ENCODE measurements at places on chromosomes 16 and 17.

GRCh38 chr16:10693889-10694288, 841 bp downstream of the TEKT5 start:
- DNase-seq, result no peak

DNA sequence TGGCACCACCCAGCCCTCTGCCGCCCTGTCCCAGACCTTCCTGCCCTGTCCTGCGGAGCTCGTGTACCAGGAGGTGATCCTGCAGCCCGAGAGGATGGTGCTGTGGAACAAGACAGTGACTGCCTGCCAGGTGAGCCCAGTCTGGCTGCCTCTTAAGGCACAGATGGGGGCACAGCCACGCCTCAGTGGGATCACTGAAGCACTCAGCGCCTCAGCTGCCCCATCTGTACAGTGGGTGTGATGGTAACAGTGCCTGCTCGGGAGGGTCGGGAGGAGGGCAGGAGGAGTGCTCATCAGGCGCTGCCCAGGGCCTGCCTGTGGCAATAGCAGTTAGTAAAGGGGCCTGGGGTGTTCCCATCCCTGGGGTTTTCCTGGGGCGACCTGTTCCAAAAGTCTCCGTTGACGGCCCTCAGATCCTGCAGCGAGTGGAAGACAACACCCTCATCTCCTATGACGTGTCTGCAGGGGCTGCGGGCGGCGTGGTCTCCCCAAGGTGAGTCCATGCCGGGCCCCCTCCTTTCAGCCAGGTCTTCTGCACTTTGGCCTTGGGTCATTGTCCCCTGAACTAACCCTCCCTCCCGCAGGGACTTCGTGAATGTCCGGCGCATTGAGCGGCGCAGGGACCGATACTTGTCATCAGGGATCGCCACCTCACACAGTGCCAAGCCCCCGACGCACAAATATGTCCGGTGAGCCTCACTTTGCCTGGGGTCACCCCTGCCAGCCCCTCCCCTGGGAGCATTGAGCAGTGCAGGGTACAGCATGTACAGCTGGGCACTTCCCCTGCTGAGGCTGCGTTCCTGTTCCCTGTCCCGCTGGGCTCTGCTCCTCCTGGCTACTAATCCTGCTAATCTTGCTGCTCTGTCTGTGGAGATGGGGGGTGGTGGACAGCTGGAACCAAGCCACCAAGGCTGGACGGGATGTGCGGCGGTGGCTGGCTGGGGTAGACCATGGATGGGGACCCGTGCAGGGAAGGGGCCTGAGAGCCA, 4.5 kb upstream of the TCAP start:
- no peak for DNase-seq

- DNase-seq, result no peak
Measured at GRCh38 chr17:7047566-7047965, 3.7 kb upstream of the SLC16A11 start.

DNA sequence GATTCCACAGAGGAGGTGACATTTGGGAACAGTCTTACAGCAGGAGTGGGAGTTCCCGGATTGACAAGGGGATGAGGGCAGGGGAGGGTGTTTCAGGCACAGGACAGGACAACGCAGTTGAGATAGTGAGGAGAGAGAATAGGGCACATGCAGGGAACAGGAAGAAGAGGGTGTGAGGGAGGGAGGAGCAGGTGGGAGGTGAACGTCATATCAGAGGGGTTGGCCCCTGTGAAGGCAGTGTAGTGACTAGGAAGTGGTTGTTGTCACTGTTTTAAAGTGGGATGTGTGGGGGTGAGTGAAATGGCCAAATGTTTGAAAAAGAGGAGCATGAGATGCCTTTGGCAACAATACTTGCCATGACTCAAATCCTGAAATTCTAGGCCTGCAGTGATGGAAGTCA, 12.2 kb downstream of the PRKCB start:
- no peak for DNase-seq

DNA sequence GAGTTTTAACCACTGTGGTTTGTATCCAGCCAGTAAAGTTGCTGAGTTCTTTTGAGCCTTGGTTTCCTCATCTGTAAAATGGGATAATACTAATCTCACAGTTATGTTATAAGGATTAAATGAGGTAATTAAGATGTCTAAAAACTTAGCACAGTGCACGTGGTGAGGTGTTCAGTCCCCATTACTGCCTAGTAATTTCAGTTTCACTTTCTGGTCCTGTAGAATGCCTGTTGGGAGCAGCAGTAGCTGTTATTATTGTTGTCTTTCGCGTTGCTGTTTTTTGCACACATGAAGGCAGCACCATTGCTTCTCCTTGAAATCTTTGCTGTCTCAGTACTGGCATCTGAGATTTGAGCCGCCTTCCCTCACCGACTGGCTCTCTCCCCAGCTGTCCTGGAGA, 182.4 kb downstream of the DNAH9 start:
- DNase-seq, result no peak

DNA sequence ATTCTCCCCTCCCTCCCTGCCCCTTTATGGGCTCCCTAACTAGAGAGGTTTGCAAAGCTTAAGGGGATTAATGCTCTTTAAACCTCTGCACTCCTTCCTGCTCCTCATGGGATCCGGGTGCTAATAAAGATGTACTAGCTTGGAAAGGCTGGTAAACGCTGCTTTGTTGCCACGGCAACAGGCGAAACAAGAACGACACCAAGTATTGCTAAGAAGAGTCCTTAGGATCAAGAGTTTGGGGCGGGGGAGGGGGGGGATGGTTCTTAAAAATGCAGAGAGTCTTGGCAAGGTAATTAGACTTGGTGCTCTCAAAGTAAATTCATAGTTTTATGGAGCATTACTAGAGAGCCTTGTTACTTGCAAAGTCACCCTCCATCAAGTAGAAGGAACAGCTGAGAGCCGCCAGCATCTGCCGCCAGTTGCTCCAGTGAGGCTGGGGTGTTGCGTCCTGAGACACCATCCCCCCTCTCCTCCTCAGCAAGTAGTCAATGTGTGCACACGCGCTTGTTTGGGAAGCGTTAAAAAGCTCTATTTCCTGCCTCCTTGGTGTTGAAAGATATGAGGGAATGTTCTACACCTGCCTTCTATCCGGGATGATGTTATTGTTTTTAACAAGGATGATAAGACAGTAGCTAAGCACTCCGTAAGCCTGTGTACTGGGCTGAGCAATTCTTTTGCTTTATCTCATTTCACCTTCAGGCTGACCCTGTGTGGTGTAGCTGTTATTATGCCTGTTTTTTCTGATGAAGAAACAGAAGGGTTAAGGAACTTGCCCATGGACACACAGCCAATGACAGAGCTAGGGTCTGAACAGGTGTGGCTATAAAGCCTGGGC, 190.9 kb downstream of the CCDC182 start:
- no peak for DNase-seq

DNA sequence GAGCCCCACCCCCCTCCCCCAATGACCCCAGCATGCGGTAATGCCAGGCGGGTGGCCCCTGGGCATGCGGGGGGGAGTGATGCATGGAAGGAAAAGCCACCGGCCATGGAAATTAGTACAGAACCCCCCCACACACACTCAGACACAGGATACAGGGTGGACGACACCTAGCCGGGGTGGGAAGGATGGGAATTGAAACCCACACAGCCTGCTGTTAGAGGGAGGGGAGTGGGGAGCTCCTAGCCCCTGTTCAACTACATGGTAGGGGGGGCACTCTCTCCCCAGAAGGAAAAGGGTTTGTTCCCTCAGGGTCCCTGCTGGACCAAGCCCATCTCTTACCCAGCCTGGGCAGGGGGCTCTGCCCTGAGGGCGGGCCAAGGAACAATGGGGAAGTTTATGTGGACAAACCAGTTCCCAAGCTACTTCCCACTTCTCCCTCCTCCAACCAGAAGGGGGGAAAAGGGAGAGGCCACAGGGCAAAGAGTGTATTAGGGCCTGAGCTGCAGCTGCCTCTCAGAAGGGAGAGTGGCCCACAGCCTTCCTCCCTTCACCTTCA, 5.2 kb downstream of the TMUB2 start:
- DNase-seq, result no peak

DNA sequence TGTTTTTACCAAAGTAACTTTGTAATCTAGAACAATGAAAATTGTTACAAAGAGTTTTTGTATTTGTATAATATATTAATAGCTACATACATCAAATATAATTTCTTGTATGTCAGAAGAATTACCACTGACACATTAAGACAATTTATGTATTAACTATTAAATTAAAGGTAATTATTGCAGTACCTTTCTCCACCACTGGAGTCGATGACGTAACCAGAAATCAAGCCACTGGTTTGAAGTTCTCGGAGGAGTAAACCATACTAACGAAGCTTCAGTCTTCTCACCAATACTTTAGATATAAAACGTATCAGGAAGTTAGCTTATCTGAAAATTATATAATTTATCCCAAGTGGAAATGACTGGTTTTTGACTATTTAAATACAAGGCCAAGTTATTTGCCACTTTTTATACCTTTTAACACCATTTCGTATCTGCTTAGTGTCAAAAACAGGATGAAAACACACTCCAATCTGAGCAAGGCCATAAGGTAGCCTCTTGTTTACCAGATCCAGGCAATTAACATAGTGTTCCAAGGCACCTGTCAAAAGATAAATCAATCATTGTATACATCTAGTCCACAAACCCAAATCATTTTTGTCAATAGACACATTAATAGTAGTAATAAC, 4.3 kb downstream of the POLG2 start:
- no peak for DNase-seq

DNA sequence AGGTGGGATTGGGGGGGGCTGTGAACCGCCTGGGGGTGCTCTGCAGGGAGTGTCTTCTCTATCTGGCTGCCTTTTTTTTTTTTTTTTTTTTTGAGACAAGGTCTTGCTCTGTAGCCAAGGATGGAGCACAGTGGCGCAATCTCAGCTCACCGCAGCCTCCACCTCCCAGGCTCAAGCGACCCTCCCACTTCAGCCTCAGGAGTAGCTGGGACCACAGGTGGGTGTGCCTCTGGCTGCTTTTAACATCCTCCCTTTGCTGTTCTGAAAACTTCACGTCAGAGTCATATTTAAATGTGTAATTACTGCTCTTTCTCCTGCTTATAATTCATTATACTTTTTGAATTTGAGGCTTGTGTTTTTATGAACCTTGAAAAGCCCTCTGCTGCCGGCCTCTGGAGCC, 78.4 kb downstream of the ZNF778 start:
- DNase-seq, result no peak

All from GOT3 (cell line).